HAP-1 (cell line): ENCODE measurements at places on chromosomes 4 and X.
A peak's percentile ranks its signal among the peaks of the same experiment; 100 is the strongest.

- no peak for DNase-seq
These were observed 86.1 kb downstream of the SOWAHB start for GRCh38 chr4:76811604-76812412.

DNA sequence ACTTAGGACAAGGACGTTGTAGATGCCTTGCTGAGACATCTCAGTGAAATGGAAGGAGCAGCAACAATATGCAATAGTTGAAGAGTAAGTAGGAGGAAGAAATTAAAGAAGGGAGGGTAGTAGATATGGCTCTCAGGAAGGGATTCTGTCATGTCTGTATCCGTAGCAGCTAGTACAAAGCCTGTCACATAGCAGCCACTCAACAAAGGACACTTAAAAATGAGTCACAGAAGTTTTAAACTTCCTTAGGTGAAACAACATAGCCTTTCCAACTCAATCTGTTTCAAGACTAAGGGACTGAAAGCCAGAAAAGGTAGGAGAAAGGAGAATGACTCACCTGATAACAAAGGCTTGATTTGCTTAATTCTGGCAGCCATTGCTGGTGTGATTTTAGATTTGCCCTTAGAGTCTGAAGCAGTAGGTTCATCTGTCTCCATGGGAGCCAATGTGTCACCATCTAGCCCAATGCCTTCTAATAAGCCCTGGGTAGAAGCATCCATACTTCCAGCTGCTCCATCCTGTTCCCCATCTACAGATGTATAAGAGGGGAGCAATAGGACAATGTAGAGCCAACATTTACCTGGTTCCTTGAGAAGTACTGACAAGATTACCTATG lies 86.6 kb downstream of the HUWE1 start:
- DNase-seq = no peak

DNA sequence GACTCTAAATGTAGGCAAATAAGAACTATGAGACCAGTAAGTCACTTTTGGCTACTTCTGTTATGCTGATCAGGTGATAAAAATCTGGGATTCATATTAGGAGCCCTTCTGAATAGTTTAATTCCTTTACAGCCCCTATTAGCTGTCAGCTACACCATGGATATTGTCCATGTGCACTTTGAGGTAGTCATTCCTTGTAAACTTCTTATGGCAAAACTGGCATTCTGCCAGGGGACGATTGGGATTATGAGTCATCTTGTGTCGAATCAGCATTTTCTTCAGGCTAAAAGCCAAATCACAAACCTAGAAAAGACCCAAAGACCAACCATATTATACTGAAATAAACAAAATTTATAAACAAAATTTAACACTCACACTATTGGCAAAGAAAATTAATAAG lies 227.6 kb downstream of the PRDM5 start:
- peak; percentile 27 for DNase-seq

GRCh38 chr4:11073621-11074051 lies 355.1 kb downstream of the HS3ST1 start:
- DNase-seq = no peak

GRCh38 chr4:184370711-184371389 lies 103.5 kb downstream of the IRF2 start:
- DNase-seq = no peak

DNA sequence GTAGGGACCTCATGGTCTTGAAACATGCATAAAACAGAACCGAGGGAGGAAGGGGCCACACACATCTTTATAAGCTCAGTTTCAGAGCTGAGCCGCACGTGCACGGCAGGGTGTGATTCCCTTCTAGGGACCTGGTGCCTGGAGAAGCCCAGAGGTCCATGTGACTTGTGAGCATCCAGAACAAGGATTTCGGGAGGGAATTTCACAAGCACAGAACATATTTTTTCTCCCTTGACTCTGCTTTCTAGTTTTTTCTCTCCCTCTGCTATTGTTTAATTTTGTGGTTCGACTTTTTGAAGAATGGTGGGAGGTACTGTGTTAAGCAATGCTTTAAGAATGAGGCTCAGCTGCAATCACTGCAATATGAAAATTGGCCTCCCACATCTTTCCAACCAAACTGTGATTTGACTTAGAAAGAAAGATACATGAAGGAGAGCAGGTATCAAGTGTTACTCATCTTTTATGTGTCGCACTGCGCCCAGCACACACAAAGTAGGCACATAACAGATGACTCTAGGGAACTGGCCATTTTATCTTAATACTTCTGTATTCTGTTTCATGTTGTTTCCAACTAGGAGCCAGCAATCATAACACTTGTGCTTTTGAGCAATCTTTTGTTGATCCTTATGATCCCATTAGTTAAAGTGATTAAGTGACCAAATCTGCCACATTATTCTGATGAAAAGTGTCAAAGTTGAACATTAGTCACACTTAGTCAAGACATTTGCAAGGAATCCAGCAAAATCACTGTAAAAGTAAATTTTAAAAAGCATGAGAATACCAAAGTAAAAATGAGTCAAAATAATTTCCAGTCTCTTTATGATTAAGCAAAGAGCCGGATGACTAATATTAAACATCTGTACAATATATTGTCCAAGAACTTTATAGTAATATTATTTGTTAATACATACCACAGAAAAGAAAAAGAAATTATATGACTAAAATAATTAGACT lies 86.4 kb downstream of the SHISA3 start:
- no peak for DNase-seq

- no peak for DNase-seq
These were observed 379.3 kb downstream of the PPP3CA start for GRCh38 chr4:100968046-100968445.

DNA sequence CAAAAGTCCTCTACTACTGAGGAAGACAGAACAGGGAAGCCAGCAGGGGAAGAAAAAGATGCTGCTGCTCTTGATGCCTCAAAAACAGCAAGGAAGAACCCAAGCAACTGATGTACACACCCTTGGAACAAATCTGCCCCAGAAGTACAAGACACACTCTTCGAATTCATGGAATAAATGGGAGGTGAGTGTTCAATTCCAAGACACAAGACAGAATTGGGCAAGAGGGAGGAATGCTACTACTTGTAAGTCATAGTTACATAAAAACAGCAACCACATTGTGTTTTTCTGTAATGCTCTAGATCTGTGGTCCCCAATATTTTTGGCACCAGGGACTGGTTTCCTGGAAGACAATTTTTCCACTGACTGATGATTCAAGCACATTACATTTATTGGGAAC lies 58.0 kb upstream of the H2AZ1 start:
- DNase-seq = no peak

DNA sequence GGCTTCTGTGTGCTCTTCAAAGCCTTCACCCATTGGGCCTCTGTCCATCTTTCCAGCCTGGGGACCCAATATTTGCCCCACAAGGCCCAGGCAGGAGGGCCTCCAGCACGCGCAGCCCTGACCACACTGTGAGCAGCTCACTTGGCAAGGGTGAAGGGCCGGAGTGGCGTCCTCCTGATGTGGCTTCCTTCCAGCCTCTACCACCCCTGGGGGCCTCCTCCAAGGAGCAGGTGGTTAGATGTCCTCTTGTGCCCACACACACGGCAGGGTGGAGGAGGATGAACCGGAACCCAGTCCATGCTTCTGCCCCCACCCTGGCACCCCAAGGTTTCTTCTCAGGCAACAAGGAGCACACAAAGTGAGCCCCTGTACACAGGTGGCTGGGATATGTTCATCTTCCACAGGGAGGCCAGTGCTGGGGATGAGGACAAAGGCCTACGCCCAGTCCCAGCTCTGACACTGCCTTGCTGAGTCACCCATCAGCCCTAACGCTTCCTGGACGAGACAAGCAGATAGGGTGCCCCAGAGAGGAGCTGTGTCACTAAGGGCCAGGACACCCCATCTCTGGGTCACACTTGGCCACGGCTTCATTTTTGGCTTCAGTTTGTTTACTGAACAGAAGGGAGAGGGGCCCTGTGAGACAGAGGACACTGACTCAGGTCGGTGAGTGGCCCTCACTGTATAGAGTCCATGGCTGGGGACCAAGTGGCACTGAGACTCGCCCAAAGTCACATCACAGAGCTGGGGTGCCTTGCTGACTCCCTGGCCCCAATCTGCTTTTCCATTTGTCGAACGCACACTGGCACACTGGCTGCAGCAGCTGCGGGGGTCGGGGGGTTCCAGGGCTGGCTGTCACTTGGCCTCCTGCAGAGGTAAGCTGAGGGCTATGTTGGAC lies 1.9 kb downstream of the UBL4A start:
- DNase-seq = no peak

DNA sequence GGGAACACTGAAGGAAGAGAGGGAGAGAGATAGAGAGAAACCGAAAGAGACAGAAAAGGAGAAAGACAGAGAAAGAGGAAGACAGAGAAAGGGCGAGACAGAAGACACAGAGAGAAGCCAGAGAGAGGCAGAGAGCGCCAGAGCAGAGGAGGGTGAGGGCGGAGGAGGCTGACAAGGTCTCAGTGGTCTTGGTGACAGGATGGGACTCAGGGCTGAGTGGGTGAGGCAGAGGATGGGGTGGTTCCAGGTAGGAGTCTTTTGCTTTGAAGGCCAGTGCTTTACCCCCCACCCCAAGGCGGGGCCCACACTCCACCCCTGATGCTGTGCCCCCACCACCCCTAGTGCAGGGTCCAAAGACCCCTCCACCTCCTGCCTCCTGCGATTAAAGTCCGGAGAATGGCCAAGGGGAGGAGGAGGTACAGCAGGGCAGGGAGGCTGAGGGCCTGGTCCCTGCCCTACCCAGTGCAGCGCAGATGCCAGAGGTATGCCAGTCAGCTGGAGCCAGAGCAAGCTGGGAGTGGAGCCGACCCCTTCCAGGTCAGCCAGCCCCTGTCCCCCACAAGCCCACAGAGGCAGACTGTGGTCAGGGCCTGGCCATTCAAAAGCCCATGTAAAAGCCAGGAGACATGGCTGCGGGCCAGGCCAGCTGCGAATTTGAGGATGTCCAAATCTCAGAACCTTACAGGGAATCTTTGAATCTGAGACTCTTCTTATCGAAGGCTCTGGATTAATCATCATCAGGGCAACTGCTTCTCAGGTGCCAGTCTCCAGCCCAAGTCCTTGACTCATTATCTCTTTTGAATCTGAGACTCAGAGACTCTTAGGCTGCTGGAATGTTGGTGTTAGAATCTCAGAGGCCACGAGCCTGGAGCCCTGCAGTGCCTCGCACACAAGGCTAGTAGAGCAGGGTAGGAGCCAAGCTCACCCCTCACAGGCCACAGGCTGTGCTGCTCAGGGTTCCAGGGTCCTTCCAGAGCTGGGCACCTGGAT lies 758 bp downstream of the IQSEC2 start:
- DNase-seq = no peak

DNA sequence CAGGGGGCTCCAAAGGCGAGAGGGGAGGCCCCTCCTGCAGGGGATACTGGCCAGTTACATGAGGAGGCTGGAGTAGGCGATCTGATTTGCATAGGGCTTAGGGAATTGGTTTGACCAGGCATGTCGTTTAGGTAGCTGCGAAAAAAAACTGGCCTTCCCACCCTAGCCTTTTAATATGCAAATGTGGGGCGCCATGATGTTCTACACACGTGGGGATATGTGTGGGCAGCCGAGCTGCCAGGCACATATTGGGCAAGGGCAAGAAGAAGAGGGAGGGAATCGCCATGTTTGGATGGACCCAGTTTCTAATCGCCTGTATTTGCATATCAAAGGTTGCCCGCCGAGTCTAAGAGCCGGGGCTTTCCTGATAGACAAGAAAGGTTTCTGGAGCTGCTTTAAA lies 121.3 kb downstream of the PRKX start:
- DNase-seq = peak; percentile 44

GRCh38 chr4:140238351-140239056 lies 84.5 kb upstream of the MAML3 start:
- peak; percentile 88 for DNase-seq

- no peak for DNase-seq
These were observed 25.2 kb upstream of the ATXN3L start for GRCh38 chrX:13345037-13345436.

- DNase-seq = no peak
These were observed 3.8 kb upstream of the TBC1D14 start for GRCh38 chr4:6905516-6906445.
